ENCODE measurements at places on chromosomes 4 and X.

DNA sequence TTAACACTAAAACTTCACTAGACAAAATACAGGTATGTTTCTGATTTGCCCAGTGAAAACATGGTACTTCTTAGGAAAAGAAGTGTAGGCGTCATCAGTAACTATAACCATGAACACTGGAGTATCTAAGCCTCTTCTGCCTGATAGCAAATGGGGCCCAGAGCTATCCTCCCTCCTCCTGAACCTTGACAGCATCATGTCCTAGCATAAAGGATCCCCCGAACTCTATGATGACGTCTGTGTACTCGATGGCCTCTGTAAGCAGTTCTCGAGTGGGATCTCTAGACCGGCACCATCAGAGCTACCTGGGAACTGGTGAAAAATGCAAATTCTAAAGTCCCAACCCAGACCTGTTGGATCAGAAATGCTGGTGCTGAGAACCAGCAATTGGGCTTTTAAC, 36.3 kb upstream of the MTNR1A start:
- DNase-seq: no peak

DNA sequence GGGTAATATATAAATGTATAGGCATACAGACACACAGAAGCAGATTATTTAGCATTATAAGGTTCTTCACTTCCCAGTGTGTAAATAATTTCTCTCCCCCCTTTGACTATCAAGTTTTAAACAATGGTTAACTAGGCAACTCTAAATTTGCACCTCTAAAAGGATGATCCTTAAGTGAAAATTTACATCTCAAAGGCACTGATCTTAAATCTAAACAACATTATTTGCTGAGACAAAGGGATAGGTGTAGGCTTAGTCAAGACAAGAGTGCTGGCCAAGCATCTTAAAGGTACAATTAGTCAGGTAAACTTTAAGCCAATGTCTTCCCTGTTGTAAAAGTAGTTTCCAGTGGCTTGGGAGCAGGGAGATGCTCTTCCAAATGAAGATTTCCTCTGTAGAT, 33.0 kb downstream of the NLRP2B start:
- DNase-seq: no peak

DNA sequence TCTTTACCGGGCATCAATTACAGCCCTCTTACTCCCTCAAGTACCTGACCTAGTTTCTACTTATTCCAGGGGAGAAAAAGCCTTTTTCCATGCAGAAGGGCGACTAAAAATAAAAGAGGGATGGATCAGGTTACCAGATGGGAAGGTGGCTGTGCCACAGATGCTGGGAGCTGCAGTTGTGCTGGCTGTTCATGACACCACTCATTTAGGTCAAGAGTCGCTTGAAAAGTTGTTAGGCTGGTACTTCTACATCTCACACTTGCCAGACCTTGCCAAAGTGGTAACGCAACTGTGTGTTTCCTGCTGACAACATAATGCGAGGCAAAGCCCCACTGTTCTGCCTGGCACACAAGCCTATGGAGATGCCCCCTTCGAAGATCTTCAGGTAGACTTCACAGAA, 148.4 kb upstream of the FGF16 start:
- DNase-seq: no peak

DNA sequence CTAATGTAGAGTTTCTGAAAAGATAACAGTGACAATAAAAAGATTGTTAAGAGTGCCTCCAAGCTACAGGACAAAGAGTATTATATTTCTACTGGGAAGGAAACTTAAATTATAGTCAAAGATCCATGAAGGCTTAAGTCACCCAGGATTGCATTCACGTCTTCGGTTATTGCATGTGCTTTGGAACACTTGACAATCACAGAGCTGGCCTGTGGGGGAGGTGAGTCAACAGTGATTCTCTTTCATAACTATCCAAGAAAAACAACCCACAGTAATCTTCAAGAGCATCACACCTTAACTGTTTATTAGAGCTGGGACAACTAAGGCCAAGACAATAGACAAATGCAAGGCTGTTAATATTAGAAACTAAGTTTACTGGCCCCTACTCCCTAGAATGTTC, 40.3 kb downstream of the PDGFC start:
- DNase-seq: no peak

DNA sequence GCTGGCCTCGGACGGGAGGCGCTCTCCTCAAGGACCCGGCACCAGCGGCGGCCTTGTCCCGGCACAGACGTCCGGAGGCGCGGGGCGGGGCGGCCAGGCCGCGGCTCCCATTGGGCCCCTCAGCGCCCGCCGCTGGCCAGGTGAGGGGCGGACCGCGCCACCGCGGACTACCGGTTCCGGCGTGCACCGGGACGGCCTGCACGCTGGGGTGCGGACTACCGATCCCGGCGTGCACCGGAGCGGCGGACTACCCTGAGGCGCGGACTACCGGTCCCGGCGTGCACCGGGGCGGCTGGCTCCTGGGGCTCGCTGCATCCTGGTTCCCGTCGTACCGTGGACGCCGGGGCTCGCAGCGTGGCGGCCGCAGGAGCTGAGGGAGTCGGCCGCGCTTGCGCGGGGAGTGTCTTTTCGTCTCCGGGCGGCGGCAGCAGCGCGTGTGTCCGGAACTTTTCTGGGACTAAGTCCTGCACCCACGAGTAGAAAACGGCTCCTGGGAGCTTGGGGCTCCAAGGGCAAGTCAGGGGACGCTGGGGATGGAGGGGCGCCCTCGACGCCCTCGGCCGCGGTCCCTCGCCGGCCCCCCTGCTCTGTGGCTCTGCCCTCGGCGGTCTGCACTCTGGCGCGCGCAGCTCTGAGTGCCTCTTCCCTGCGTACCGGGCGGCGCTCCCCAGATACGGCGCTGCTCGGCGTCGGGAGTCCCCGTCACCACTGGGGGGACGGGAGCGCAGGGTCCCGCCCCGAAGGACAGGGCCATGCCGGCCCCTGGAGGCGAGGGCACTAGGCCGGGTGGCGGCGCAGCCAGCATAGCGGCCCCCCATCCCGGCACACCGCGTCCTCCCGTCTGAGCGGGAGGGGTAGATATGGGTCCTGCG, at the start of gene LETM1:
Gene LETM1 (minus strand): TSS at position 86 of the 872 bp plus-strand sequence. CDS start 206 bp downstream, outside the sequence.
- DNase-seq: peak; percentile 98

DNA sequence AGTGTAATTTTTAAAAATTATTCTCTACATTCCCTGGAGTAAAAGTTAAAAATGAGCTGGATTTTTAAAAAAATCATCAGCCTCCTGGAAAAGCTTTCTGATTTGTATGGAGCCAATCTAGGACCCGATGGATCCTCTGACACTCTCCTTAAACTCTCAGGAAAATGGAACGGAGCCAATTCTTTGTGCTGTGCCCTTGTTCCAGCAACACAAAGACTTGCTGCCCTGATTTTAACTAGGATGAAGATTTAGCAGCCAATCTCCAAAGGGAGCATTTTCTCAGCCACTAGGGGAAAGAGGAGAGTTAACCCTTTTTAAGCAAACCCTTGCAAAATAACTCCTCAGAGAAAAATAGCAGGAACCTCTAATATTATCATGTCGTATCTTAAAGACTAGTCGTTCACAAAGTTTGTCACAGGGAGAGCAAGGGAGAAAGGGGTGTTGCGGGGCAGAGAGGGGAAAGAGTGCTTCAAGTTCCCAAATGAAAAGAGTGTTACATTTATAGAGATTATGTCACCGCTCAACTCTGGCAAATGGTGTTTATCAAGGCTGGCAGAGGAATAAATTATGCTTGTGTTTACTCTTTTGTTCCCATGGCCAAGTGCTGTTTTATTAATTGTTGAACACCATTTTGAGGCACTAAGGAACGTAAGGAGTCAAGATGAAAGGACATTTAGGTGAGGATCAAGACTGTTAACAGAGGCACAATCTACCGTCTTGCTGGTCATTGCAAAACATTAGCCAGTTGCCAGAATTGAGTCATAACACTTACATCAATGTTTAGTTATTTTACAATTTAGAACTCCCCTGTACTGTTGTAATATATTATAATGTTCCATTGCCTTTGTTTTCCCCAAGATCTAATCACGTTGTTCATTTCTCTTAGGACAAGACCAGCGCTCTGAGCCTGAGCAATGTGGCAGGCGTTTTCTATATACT, 250.7 kb downstream of the THOC2 start:
- DNase-seq: no peak

DNA sequence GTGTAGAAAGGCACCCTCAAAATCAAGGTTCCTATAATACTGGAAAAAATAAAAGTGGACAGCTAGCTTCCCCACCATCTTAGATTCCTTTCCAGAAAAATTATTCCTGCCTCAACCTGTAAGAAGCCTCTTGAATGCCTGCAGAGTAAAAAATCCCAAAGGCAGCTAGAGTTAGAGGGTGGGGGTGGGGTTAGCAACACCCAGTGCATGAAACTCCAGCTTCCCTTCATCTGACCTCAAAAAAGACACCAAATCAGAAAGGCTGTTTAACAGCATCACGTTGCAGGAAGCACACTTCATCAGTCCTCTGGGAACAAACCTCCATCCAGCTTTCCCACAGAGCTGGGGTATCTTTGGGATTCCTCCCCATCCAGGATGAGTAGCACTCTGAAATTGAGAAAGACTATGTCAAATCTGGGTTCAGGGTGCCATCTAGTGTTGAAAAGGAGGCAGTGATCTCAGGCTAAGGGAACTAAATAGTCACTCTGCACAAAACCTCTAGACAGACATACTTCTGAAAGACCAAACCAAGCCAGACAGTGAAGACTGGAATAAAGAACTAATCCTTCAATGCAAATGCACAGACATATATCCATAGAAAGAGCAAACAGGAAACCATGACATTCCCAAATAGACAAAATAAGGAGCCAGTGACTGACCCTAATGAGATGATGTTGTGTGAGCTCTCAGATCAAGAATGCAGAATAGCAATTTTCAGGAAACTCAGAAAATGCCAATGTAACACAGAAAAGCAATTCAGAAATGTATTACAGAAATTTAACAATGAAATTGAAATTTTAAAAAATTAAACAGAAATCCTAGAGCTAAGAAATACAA, 97.9 kb downstream of the ARHGEF9 start:
- no peak for DNase-seq

DNA sequence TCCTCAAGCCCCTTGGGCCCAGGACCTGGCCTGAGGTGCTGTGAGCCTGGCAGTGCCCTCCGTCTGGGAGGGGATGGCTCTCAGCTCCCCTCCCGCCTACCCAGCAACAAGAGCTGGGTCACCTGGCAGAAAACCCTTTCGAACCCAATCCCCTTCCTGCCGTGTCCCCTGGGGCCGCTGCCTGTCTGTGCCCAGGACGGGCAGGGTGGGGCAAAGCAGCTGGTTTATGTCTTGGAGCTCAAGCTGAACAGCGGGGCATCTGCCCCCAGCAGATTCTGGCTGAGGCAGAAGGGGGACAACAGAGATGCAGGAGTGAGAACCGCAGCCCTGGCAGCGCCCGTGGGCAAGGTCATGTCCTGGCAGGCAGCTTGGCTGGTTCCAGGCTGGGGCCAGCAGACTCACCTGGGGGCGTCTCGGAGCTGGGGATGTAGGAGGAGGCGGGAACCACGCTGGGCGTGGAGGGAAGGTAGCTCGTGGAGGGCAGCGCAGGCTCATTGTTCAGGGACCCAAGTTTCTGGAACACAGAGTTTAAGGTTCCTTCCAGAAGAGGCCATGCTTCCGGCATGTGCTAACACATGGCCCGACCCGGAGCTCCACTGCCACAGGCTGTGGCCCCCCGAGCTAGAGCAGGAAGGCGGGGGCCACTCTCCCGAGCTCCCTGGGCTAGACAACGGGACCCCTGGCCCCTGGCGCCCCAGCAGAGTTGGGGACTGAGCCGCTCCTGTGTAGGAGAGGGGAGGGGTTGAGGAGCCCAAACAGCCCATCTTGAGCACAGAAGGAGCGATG, 24.2 kb downstream of the NELFA start:
- no peak for DNase-seq

- DNase-seq: no peak
Measured at GRCh38 chrX:136910565-136911035, 30.1 kb upstream of the RBMX start.

GRCh38 chrX:148284821-148285220, 215.6 kb upstream of the AFF2 start:
- DNase-seq: no peak

GRCh38 chr4:6546681-6547447, 28.1 kb upstream of the MAN2B2 start:
- DNase-seq: peak; percentile 82

GRCh38 chrX:32293962-32294700, 917.2 kb downstream of the DMD start:
- no peak for DNase-seq

- no peak for DNase-seq
Measured at GRCh38 chr4:148527571-148527970, 85.4 kb upstream of the NR3C2 start.

DNA sequence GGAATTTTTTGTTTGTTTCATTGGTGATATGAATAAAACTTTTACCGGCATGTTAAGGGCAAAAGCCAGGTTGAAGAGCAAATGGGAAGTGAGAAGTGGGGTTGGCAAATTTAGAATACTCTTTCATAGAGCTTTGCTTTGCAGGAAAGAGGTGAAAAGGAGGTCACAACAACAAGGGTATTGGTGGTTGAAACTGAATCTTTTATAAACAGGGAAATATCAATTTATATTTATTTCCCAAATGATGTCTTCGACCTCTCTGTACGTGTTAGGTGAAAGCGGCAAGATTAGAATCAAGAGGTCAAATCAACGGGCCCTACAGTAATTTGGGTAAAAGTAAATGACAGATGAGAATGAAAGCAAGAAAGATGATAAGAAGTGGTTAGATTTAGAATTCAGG, 3.4 kb downstream of the SMR3A start:
- no peak for DNase-seq

GRCh38 chr4:25399510-25399909, 22.4 kb downstream of the ANAPC4 start:
- DNase-seq: no peak

DNA sequence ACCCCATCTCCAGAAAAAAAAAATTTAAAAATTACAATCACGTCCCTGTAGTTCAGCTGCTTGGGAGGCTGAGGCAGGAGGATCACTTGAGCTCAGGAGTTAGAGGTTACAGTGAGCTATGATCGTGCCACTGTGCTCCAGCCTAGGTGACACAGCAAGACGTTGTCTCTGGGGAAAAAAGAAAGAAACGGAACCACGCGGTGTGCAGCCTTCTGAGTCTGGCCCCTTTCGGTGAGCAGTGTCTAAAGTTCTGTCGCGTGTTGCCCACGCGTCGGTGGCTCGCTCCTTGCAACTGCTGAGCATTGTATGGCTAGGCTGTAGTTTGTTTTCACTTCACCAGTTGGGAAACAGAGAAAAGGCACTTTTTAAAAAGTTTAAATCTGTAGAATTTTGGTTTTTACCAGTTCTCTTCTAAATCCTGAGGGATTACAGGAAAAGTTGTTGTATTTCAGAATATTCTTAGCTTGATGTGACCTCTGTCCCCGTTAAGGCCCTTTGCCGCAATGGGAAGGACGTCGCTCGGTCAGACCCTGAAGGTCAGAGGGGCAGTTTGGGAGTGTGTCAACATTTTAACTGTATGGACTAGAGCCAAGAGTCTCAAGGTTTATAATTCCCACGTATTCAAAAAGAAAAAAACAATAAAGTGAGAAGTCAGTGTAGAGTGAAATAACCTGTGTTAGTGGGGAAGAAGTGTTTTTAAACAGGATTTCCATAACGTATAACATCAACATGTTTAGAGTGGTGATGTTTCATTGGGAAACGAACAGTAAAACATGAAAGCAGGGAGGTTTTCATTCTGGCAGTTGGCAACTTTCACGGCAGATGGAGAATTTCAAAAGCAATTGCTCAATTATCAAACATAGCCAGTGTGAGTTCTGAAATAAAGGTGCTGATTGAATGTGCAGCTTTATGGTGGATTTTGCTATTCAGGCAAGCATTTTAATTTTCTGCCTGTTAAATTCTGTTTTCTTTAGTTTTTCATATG, 45.8 kb upstream of the MSANTD1 start:
- no peak for DNase-seq
